ENCODE measurements at places on chromosomes 2 and 18. TPM values are rescaled to one million over a fixed set of nuclear protein-coding genes. Genes with fewer than 3 reads are reported as not detected.

GRCh38 chr2:526918-527317 is 150.3 kb downstream of the TMEM18 start:
- no peak for ATAC-seq

POU3F3 gene
- not detected for total RNA-seq

DNER gene
- total RNA-seq: not detected

DNA sequence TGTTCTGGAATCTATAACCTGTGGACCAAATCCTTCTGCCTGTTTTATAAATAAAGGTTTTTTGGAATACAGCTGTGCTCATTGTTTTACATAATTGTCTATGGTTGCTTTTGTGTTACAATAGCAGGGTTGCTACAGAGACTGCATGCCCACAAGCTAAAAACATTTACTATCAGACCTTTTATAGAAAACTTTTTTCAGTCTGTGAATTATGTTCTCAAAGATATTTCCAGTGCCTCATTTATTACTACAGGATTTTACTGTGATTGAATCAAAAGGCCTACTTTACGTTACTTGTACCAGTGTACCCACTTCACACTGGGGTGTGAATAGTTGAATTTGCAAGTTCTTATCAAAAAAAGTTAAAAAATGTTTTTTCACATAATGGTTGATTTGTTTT is 7.0 kb downstream of the KIAA1328 start:
- no peak for ATAC-seq

GRCh38 chr2:11574176-11575046 is 40.6 kb downstream of the GREB1 start:
- no peak for ATAC-seq

GRCh38 chr18:63336366-63337099 is 17.0 kb upstream of the BCL2 start:
- ATAC-seq: no peak

GRCh38 chr2:84491741-84492140 is 24.6 kb upstream of the DNAH6 start:
- no peak for ATAC-seq

DNA sequence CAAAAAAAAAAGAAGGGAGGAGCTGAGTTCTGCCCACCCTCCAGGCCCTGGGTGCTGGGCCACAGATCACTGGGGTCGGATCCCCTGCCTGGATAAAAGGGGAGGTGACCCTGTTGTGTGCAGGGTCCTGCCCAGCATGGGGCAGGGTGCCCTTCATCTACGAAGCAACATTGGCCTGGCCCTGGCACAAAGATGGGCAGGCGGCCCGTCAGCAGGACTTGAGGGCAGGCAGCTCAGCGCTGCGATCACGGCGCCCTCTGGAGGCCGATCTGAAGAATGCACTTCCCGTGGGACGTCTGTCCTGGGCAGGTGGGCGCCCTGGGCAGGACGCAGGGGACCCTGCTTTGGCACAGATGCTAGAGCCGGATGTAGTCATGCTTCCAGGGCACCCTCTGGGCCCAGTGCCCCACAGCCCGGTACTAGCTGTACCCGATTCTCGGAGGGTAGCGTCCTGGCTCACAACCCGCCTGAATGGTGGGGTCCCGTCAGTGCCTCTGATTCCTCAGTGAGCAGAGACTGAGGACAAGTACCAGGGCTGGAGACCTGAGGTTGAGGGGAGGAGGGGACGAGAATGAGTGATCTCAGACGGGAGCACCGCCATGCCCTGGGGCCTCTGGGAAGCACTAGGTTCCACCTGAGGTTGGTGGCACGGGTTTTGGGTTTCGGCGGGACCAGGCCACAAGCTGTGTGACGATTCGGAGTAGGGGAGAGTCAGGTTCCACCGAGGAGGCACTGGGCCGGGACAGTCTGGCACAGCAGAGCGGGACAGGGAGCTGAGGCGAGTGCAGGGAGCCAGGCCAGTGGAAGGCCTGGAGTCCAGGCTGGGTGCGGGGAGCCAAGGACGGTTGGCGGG is 18.0 kb downstream of the ARID5A start:
- peak; percentile 27 for ATAC-seq

- no peak for ATAC-seq
Measured at GRCh38 chr2:129884221-129884786, 95.2 kb upstream of the RAB6C start.

DNA sequence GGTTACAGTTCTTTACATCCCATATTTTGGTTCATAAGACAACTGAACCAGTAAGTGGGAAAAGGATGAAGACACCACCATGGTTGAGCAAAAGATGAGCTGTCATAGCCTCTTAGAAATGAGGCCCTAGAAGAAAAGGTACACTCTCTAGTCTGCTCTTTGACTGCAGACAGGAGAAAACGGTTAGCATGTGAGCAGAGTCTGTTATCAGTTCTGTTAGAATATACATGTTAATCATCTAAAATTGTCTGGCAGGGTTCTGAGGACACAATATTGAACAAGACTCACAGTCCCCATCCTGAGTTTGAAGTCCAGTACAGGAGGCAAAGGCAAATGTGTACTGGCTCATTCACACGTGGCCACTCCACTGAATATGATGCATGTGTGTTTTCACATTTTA is 78.1 kb downstream of the MBOAT2 start:
- ATAC-seq: no peak

UGT1A3 gene
- not detected for total RNA-seq

LIPG gene
- total RNA-seq: not detected

DNAJC10 gene
- 54.0 TPM for total RNA-seq

- ATAC-seq: no peak
Measured at GRCh38 chr2:99984799-99985515, 157.4 kb downstream of the AFF3 start.

DNA sequence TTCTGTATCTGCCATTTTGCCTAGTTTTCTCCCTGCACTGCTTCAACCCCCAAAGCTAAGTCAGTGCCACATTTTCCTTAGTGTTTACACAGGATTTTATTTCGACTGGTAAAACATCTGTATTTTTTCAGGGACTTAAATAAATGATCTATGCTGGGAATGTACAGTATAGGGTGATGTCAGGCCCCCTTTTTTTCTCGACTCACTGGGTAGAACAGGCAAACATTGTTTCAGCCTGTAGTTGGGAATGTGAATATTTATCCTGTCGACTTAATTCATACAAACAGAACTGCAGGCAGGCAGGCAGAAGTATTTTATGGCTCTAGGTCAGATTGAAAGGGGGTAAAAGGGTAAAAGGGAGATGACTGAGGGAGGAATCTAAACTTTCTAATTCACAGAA is 123.5 kb upstream of the ZFP36L2 start:
- ATAC-seq: no peak

- no peak for ATAC-seq
Measured at GRCh38 chr2:128663371-128664050, 344.8 kb upstream of the HS6ST1 start.
